Stimulated activated naive CD8-positive, alpha-beta T cell treated with anti-CD3 and anti-CD28 coated beads, Interleukin-15, amount 100 ng/mL, for 72 hours (primary cell): ENCODE measurements at places on chromosomes 1 and 21.

DNA sequence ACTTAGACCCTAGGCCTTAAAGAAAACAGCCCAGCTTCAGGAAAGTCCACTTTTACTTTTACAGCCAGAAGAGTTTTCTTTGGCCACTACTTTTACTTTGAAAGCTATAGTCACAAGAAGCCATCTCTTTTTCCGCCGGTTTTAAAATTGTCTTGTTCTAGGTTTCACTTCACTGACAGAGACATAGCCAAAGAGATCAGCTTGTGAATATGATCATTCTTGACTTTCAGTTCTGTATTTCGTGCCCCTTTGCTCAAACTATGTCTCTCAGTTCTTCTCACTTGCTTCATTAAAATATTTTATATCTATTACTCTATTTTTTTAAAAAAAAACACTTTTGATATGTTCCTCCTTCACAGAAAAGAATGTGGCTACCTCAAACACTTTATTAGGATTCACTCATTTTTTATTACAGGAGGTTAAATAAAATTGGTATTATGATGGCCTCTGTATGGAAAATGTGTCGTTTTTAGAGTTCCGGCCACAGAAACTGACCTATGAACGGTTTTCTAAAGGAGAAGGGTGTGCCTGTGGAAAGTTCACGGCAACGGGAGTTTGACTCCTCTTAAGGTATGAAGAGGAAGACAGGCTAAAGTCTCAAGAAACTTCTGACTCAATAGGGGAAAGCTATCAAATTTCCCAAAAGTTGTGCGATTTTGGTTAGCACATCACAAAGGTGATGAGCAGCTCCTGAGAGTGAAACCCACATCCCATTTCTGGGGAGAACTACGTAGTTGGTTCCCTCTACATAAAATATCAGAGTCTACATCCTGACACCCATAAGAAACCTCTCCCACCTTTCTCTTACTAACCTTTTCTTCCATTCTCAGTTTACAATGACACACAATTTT, 1.2 kb downstream of the MCOLN2 start:
- DNase-seq = no peak

DNA sequence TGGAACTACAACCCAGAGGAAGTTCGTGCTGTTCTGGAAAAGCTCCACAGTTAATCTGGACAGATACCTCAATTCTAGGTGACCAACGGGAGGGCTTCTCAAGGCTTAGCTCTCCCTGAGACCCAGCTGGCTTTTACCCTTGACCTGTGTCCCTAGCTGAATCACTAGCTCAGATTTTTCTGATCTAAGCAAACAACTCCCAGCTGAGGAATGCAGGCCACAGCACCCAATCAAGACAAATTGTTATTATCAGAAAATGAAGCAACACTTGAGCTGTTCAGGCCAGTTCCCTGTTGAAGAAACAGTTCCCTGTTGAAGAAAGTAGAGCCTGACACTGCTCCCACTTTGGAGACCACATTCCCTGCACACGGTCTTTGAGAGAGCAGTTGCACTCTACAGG, 16.0 kb downstream of the DIO1 start:
- DNase-seq = no peak

- DNase-seq = no peak
Measured at GRCh38 chr1:55206210-55206609, 9.0 kb downstream of the USP24 start.

GRCh38 chr1:68826836-68827235, 330.0 kb upstream of the DEPDC1 start:
- DNase-seq = no peak

- DNase-seq = no peak
Measured at GRCh38 chr1:23168079-23168444, 594 bp downstream of the LUZP1 start.

- no peak for DNase-seq
Measured at GRCh38 chr1:44034423-44034822, 3.2 kb upstream of the SLC6A9 start.

DNA sequence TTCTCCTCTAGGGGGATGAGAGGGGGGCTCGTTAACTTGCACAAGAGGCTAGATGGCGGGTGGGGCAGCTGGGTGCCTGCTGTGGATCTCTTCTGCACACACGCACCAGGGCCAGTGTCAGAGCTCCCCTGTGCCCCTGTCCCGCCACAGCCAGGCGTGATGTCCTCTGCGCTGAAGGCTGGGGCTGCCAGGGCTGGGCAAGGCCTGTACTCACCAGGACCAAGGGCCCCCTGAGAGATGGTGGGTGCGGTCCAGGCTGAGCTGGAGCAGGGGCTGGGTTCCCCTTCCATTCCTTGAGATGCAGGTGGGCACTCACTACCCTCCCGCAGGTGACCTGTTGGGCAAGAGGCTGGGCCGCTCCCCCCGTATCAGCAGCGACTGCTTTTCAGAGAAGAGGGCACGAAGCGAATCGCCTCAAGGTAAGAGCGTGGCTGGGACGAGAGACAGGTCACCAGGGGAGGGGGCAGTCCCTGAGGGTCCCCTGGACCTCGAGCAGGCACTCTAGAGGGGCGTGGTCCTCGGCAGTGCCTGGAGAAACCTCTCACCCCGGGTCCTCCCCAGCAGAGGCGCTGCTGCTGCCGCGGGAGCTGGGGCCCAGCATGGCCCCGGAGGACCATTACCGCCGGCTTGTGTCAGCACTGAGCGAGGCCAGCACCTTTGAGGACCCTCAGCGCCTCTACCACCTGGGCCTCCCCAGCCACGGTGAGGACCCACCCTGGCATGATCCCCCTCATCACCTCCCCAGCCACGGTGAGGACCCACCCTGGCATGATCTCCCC, 15.2 kb downstream of the SAMD11 start:
- no peak for DNase-seq

DNA sequence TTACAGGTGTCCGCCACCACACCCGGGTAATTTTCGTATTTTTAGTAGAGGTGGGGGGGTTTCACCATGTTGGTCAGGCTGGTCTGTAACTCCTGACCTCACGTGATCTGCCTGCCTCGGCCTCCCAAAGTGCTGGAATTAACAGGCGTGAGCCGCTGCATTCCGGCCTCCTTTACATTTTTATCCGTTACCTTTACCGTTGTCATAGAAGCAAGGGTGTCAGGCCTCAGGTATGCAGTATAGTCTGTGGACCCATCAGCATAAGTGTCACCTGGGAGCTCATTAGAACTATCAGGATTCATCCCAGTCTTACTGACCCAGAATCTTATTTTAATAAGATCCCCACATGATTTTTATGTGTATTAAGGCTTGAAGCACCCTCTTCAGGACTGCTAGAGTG, 5.4 kb downstream of the CDC42 start:
- no peak for DNase-seq

DNA sequence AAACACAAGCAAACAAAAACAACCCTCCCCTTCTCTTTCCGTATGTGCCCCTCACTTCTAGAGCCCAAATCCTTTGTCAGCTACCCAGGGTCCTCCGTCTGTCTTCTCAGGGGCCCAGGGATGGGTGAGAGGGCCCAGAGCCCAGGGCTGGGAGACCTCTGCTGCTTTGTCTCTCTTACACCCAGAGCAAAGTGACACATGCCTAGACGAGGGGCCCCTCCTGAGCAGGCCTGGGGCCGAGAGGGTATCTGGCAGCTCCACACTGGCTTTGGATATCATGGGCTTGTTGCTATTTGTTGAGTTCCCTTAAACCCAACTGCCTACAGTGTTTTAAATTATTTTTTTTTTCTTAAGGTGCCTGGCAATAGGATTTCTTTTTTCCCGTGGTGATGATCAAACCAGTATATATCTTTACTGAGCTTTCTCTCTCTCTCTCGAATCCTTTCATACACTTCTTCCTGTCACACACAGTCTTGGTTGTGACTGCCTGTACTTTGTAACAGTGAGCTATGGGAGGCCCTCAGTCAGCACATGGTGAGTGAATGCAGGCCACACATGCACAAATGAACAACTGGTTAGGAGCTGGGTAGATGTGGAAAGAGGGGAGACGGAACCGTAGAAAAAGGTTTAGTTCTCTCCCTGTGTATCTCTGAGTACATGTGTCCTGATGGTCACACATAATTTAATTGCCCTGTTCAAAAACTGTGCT, 14.5 kb downstream of the RASSF5 start:
- no peak for DNase-seq

DNA sequence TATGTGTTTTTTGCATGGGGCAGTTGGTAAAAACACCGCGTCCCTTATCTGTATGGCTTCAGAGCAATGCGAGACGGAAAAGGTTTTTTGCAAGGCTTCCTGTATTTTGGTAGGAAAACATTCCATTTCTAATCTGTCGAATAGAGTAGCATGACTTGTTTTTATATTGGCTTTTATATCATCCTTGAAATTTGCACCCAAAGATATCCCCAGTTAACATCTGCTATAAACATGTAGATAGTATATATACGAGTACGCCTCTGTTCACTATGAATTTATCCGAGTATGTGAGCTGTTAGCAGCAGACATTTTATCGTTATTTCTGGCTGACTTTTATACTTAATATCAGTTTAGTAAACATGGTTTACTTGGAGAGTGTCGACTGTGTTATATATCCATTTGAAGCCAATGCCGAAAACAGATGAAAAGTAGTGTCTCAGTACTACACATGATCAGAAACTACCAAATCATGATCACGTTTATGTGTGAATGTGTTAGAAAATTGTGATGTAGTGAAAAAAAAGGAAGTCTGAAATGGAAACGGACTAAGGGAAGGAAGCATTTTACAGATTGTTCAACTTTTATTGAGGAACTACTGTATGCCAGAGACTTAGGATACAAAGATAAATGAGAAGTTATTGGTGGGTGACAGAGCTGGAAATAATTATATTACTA, 1.0 kb downstream of the LEPR start:
- DNase-seq = no peak

DNA sequence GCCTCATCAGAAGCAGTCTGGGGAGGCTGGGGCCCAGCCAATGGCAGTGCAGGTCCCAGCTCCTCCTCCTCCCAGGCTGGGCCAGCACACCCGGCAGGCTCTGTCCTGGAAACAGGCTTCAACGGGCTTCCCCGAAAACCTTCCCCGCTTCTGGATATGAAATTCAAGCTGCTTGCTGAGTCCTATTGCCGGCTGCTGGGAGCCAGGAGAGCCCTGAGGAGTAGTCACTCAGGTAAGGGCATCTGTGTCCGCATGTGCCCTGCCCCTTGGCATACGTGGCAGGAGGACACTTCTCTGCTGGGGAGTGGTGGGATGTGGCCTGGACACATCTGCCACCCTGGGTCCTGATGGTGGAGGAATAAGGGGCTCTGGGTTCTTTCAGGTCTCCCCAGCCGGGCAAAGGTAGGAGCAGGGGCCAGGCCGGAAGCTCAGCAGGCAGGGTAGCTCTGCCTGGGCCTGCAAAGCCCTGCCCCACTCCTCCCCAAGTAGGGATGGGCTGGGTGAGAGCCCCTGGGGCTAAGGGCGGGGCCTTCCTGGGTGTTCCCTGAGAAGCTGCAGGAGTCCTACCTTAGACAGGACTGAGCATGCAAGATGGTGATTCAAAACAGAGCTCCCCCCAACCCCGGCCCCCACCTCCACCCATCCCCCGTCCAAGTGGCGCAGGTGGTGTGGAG, at the start of gene GJB5:
Gene GJB5, plus strand, starts transcription at position 84 of the 674 bp plus-strand sequence. CDS start 2,284 bp downstream, outside the sequence.
- no peak for DNase-seq

DNA sequence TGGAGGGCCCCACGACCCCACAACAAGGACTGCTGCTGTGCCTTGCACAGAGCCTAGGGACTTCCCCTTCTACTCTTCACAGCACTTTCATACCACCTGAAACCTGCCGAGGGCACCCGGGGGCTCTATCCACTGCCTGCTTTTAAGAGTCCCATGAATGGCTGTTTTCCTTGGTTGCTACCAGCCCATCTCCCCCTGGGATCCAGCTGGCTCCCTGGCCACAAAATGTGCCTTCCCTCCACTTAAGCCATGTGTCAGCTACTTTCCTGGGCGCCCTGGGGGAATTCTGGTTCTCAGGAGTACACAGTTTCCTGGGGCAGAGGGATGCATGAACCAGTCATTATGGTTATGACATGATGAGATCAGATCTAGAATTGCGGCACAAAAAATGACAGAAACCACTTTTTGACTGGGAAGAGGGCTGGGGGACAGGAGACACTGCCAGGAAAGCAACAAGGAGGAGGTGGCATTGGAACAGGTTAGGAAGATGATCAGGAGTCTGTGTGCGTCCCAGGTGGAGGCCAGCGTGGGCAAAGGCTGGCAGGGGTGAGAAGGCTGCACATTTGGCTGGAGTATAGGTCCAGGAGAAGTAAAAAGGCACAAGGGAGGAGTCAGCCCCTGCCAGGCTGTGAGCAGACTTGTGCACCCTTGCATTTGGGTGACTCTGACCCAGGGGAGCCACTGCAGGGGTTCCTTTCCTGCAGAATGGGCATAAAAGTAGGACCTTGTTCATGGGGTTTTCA, 3.2 kb upstream of the TNFRSF8 start:
- DNase-seq = peak; percentile 45

DNA sequence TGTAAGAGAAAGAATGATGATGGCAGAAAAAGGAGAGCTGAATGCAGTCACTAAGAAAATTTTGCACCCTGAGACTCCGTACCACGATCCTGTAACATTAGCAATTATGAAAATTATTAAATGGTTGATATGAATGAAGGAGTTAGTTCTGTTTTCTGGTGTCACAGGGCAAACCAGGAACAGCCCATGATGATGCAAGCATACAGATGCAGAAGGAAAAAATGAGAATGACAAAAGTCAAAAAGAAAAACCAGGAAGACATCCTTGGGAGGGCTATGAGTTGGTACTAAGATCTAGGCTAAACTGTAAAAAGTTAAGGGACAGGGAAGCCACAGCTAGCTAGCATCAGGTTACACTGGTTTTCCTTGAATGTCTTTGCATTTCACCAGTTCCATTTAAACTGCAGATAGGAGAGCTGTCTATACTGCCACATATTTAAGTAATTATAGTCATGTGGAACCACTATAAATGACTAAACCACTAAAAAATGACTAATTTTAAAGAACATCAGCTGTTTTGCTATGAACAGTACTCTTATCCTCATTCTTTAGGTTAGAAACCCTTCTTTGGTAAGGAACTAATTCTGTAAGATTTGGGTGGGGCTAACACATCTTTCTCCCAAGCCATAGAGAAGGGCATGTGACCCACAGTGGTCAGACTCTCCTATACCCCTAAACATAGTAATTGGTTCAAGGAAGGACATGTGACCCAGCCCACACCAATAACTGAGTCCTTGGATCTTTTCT, 11.4 kb downstream of the DOCK7 start:
- DNase-seq = no peak

DNA sequence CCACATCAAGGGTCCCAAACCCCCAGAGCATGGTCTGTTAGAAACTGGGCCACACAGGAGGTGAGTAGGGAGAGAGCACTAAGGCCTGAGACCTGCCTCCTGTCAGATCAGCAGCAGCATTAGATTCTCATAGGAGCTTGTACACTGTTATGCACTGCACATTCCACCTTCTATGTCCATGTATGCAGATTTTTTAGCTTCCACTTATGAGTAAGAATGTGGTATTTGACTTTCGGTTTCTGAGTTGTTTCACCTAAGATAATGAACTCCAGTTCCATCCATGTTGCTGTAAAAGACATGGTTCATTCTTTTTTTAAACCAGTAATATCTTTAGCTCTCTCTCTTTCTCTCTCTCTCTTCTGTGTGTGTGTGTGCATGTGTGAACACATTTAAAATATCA, 663 bp upstream of the GBP6 start:
- DNase-seq = no peak

- DNase-seq = no peak
Measured at GRCh38 chr1:10649517-10650201, 146.8 kb downstream of the CASZ1 start.
